ENCODE measurements at places on chromosomes 5 and 9. TPM values are rescaled to one million over a fixed set of nuclear protein-coding genes. Genes with fewer than 3 reads are reported as not detected.

GRCh38 chr9:134360897-134361296 is 34.6 kb downstream of the RXRA start:
- peaks cover 82% of the 10 kb centered on the region for H3K4me1 ChIP-seq
- H3K36me3 ChIP-seq, result no peaks in the 10 kb centered on the region
- no peaks in the 10 kb centered on the region for H3K27me3 ChIP-seq

DNA sequence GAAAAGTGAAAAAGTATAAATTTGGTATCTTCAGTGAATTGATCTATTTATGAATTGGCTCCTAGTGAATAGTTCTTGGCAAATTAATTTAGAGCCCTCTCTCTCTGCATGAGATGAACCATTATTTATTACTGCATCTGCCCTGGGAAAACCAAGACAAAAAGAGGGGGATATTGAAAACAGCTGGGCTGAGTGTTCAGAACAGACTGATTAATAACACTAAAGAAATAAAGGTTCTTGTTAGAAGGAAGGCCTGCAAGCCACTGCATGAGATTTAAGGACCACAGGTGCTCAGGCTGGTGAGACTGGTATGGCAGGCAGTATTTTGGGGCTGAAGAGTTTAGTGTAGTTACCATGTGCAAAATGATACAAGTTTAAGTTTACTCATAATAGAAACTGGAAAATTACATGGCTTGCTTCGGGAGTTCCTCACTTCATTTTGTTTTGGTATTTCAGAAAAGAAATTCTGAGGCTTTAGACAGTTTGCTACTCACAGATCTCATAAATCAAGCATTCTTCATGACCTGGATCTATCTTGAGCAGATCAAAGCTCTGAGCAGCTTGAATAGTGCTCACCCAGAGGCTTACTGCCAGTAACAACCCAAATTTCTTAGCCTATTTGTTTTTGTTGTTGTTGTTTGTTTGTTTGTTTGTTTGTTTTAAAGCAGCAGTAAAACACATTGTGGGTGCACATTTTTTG is 56.1 kb downstream of the KIAA1958 start:
- H3K4me3 ChIP-seq, result no peak overlapping the region
- DNase-seq, result no peak
- no peaks in the 10 kb centered on the region for H3K27me3 ChIP-seq
- no peak overlapping the region for H3K27ac ChIP-seq
- H3K4me1 ChIP-seq, result no peaks in the 10 kb centered on the region

DNA sequence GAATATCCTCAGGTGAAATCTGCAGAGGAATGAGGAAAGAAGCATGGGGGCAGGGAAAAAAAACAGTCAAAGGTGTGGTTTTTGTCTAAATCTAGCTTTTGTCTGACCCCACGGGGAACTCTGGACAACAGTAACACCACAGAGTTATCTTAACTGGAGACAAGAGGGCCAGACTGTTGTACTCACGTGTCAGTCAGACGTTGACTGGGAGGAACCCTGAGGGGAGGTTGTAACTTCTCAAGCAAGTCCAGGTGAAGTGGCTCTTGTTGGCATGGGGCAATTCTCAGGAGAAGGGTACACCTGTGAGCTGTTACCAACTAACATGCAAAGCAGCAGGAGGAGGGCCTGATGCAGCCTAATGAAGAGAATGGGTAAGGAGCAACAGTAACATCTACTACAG is 44.1 kb upstream of the SHISAL2B start:
- no peak overlapping the region for H3K27ac ChIP-seq
- no peaks in the 10 kb centered on the region for H3K4me1 ChIP-seq

The DENND1A gene
- 11.4 TPM for total RNA-seq

DNA sequence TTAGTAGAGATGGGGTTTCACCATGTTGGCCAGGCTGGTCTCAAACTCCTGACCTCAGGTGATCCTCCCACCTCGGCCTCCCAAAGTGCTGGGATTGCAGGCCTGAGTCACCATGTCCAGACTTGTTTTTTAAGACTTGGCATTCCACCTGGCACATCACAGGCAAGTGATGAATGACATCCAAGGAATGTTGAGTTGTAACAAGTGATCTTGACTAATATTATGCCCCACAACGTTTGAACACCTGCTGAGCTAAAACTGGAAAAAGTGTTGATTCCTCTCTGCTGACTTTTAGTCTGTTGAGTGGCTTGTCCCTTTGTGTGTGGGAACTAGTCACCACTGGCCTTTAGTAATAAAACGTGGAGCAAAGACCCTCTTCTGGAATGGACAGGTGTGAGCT is 54.6 kb downstream of the SUB1 start:
- no peak for DNase-seq
- no peaks in the 10 kb centered on the region for H3K27me3 ChIP-seq
- no peak overlapping the region for H3K4me3 ChIP-seq
- H3K4me1 ChIP-seq, result no peaks in the 10 kb centered on the region
- H3K36me3 ChIP-seq, result no peaks in the 10 kb centered on the region

- H3K4me3 ChIP-seq, result no peak overlapping the region
- H3K36me3 ChIP-seq, result no peaks in the 10 kb centered on the region
- H3K4me1 ChIP-seq, result no peaks in the 10 kb centered on the region
- no peaks in the 10 kb centered on the region for H3K27me3 ChIP-seq
These were observed 51.5 kb upstream of the ADAMTSL1 start for GRCh38 chr9:18422296-18423036.

DNA sequence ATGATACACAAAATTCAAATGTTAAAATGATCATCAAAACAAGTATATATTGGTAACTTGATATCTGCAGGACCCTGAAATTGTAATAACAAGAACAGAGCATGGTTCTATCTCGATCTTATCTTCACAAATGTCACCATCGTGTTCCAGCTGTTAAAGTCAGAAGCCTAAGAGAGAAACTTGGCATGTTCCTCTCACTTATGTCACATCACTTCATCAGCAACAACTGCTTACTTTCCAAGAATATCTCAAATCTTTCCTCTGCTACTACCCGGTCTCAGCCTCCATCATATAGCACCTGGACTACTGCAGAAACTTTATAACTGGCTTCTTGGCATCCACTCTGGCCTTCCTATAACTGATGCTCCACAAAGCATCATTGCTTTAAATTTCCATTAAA is 84.9 kb downstream of the FBN2 start:
- no peak overlapping the region for H3K4me3 ChIP-seq
- DNase-seq, result no peak
- H3K36me3 ChIP-seq, result no peaks in the 10 kb centered on the region
- H3K27ac ChIP-seq, result no peak overlapping the region

GRCh38 chr5:18113721-18114120 is 479.5 kb downstream of the TAF11L14 start:
- no peaks in the 10 kb centered on the region for H3K4me1 ChIP-seq
- H3K27ac ChIP-seq, result no peak overlapping the region
- H3K4me3 ChIP-seq, result no peak overlapping the region
- DNase-seq, result no peak

The BRINP1 gene
- total RNA-seq, result 0.11 TPM

The PITX1 gene
- 571 TPM for total RNA-seq

The GLRA1 gene
- total RNA-seq, result not detected

The FGFR4 gene
- total RNA-seq, result 0.68 TPM
